ENCODE measurements at places on chromosomes 7 and 10.

- no peak for DNase-seq
Observed at GRCh38 chr7:121401896-121402295, 5.8 kb upstream of the FAM3C start.

GRCh38 chr7:112798274-112799159, 8.3 kb upstream of the TMEM168 start:
- no peak for DNase-seq

DNA sequence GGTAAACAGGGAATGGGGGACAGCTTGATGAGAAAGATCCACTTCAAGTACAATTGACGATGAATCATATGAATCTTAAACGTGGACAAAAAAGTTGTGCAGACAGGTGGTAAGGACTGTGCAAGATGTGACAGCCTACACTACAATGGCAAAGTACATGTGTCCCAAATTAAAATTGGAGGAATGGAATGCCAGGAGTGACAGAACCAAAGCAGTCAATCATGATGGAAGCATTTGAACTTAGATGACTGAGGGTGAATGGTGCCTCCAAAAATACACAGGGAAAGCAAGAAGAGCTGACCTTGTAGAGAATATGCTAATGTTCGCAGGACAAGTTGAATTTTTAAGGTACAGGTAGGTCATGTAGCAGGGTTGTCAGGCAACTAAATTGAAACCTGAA, 150.3 kb upstream of the WNT16 start:
- DNase-seq = no peak

GRCh38 chr7:45670227-45670626, 96.1 kb downstream of the ADCY1 start:
- DNase-seq = no peak

DNA sequence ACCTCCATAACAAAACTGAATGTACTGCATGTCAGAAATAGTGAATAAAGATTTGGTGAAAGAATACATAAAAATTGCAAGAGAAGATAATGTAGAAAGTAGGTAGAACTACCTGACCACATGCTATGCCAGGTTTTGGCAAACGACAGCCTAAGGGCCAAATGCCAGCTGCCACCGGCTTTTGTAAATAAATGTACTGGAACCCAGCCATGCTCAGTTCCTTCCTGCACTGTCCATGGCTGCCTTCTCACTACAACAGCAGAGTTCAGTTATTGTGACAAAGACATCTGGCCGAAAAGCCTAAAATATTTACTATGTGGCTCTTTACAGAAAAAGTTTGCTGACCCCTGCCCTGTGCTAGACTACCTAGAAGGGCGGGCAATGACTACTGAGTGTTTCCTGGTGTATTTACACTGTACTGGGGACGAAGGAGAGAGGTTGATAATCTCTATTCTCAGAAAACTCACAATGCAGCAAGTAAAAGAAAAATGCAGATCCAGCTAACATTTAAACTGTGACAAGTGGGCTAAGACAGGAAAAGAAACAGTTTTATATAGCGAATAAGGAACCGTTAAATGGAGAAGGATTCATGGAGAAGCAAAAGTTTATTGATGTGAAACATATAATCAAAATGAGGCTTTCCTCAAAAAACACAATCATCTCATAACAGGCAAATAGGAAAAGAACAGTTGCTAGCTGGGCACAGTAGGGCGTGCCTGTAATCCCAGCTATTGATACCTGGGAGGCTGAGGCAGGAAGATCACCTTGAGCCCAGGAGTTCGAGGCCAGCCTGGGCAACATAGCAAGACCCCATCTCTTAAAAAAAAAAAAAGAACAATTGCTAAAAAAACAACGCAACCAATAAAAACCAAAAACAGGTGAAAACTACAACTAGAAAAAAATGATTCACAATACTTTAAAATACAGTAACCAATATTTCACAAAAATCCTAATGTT, 13.7 kb downstream of the KIN start:
- no peak for DNase-seq

DNA sequence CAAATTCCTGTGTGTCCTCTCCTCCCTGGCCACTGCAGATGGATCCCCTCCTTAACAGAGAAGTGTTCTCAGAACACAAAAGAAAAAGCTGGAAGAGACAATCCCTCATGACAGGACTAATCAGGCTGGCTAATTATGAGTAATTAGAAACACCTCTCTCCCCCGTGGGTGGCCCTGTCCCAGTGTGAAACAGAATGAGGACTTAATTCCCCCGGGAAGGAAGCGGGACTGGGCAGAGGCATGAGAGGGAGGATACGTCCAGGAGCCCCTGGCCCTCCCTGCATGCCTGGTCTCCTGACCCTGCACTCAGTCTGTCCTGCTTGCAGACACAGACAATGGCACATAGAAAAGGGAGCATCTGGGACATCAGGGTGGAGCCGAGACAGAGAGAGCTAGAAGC, 7.6 kb upstream of the ADCYAP1R1 start:
- DNase-seq = no peak

- DNase-seq = no peak
Observed at GRCh38 chr10:97525086-97525485, 26.4 kb downstream of the UBTD1 start.

- no peak for DNase-seq
Observed at GRCh38 chr7:116434820-116435341, 64.7 kb upstream of the CAV2 start.

- no peak for DNase-seq
Observed at GRCh38 chr10:96685306-96685705, 35.0 kb downstream of the PIK3AP1 start.

DNA sequence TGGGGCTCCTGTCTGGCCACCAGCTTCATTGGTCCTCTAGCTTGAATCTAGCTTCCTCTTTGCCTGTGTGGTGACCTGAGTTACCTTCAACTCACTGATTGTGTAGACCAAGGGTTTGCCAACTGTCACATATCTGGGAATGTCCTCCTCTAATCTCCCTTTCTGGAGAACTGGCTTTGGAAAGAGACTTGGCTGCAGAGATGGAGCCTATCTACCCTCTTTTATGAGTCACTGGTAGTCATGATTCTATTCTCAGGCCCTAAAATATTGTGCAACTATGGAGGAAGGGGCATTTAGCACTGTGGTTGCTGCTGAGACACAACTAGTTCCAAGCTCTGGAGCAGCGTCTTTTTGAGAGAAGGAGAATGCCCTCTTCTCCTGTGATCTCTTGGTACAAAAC, 691.3 kb downstream of the KCNMA1 start:
- no peak for DNase-seq

- peak; percentile 42 for DNase-seq
Observed at GRCh38 chr7:80127412-80128160, 7.0 kb upstream of the GNAI1 start.

GRCh38 chr10:101120884-101121653, 10.0 kb upstream of the TLX1 start:
- DNase-seq = no peak

DNA sequence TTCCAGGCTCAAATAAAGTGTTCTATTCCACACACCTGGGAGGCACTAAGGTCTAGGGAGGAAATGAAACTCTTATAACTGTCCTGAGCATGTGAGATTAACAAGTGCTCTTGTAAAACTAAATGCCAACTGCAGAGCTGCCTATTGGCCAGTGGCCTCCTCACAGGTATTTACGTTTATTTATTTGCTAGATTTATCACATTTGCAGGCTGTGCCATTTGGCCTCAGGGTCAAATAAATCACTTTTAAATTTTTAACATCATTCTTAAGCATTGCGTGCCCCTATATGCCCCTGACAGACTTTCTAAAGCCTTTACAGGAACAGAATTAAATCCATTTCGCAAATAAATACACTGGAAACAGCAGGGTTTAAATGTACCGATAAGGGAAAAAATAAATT, 381.8 kb upstream of the NFE2L3 start:
- no peak for DNase-seq

DNA sequence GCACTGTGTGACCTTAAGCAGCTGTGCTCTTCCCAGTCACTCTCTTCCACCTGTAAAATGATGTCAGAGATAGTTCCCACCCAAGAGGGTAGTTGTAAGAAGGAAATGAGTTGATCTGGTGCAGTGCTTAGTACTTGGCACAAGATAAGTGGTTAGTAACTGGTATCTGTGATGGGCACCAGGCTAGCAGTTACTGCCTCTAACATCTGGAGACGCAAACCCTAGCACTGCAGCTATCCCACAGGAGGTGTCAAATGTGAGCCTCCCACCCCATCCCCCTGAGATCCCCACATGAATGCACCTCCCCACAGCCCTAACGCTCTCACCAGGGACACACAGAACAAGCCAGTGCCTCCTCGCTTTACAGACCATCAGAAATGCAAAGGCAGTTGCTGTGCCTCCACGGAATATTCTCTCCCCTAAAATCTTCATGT, 72.0 kb downstream of the KCNMA1 start:
- DNase-seq = no peak

DNA sequence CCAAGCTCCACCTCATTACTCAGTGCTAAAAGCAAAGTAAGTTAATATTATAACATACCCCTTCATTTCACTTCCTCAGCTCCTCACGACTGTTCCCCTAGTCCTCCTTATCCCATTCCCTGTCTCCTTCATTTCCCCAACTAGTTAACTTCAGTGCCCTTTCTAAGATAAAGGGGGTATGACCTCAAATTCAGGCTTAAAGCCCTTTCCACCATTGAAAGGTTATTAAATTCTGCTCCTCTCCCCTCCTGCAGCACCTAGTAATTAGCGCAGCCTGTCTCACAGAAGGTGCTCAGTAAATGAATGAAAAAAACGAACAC, 1.0 kb downstream of the CRPPA start:
- no peak for DNase-seq

GRCh38 chr10:61633665-61634064, 29.1 kb upstream of the CABCOCO1 start:
- no peak for DNase-seq

DNA sequence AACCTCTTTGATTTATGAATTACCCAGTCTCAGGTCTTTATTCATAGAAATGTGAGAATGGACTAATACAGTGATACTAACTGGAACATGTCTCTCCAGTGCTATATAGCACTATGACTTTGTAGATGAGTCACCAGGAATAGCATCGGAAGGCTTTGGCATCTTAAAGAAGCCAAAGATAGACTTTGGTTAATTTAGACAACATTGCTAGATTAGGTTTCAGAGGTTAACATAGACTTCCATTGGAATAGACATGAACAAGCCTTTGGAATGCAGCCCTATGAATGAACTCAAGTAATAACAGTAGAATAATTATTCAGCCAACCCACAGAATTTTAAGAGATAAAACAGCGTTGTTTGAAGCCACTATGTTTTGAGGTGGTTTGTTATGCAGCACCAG, 169.2 kb downstream of the HGF start:
- DNase-seq = no peak

DNA sequence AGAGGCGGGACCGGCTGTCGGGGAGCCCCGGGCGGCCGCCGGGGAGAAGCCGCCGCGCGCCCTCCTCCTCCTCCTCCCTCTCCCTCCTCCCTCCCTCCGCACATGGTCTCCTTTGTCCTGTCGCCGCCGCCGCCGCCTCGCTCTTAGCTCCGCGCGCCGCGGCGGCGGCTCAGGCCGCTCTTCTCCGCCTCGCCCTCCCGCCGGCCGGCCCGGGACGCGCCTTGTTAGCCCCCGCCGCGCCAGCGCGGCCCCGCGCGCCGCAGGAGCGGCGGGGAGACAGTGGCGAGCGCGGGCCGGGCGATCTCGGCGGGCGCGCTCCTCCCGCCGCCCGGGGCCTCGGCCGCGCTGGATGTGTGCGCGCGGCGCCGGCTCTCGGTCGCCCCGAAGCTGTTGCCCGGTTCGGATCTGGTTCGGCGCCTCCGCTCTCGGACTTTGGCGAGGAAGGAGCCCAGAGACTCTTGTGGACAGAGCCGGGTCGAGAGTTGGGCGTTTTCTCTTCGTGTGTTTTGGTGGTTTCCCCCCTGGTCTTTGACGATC, 437.4 kb upstream of the GALNT17 start:
- DNase-seq = no peak

- DNase-seq = no peak
Observed at GRCh38 chr7:27689150-27689549, 26.5 kb upstream of the HIBADH start.

DNA sequence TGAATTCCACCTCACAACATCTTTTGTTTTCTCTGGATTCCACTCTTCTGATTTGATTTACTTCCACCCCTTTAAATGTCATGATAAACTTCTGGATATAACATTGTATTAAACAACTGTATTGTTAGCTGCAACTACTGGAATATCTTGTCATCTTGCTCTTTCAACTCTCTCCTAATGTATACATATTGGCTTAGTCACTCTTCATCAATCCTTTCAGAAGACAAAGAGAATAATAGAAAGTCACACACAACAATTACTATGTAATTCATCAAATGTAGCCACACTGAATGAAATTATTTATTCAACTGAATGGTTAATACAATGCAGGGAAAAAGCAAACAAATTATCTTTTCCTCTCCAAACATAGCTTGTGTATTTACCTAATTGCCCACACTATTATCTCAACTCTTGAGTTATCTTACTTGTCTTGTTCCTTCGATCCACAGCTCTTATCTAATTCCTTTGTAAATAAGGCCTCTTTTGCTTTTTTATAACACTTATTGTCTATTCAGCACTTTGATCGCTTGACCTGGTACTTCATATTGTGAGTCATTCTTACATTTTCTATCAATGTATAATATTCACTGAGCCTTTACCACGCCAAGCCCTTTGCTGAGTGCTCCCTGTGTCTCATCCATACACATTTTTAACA, 16.7 kb downstream of the SEMA3A start:
- no peak for DNase-seq

GRCh38 chr10:25912866-25913265, 21.2 kb upstream of the MYO3A start:
- DNase-seq = no peak

Measured in anterior cingulate cortex (tissue), 58 donors.